ENCODE measurements at places on chromosomes 12 and 14.

DNA sequence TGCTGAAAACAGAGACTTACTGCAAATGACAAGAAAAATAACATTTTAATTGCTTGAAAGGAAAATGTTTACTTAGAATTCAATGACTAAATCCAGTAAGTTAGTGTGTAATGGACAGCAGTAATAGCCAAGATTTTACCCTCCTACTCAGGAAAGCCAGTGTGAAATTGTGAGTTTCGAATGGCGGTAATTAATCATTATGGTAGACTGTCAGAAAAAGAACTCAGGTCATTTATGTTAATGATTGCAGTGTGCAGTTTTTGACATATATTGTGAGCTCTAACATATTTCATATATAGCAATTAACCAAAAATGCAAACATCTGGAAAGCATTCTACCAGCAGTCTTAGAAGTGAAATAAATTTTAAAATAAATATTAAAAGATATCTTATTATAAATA is 60.3 kb downstream of the PDZRN4 start:
- no peak for DNase-seq

DNA sequence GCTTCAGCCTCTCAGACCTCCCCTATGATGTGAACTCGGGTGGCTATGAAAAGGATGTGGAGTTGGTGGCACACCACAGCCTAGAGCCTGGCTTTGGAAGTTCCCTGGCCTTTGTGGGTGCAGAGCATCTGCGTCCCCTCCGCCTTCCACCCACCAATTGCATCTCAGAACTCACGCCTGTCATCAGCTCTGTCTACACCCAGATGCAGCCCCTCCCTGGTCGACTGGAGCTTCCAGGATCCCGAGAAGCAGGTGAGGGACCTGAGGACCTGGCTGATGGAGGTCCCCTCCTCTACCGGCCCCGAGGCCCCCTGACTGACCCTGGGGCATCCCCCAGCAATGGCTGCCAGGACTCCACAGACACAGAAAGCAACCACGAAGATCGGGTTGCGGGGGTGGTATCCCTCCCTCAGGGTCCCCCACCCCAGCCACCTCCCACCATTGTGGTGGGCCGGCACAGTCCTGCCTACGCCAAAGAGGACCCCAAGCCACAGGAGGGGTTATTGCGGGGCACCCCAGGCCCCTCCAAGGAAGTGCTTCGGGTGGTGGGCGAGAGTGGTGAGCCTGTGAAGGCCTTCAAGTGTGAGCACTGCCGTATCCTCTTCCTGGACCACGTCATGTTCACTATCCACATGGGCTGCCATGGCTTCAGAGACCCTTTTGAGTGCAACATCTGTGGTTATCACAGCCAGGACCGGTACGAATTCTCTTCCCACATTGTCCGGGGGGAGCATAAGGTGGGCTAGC is 7.0 kb upstream of the RPS26 start:
- DNase-seq, result no peak

GRCh38 chr12:74424778-74425177 is 112.9 kb upstream of the ATXN7L3B start:
- no peak for DNase-seq

GRCh38 chr14:51084507-51084906 is 10.4 kb downstream of the TRIM9 start:
- DNase-seq, result no peak

- DNase-seq, result no peak
These were observed 104.6 kb downstream of the PTPRR start for GRCh38 chr12:70815971-70816391.

DNA sequence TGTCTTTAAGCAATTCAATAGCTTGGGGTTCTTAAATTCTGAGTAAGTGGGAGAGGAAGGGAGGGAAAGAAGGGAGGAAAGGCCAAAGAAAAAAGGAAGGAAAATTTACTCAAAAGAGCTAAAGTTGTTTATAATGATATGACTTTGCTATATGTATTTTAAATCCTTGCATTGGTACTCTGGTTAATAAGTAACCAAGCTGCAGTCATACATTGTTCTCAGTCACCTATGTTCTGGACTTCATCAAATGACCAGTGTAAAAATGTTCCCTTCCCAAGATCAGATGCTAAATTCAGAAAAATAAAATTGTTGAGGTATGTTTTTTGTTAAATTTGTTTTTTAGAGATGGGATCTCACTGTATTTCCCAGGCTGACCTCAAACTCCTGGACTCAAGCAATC is 259.9 kb upstream of the CPNE8 start:
- no peak for DNase-seq

- no peak for DNase-seq
These were observed 198.0 kb downstream of the FOXN3 start for GRCh38 chr14:89219051-89219450.

GRCh38 chr12:68536885-68537485 is 73.7 kb upstream of the RAP1B start:
- DNase-seq, result no peak

- no peak for DNase-seq
These were observed 3.8 kb downstream of the TMEM179 start for GRCh38 chr14:104600805-104601204.

- no peak for DNase-seq
These were observed 273.1 kb downstream of the CCDC91 start for GRCh38 chr12:28463396-28463795.

- no peak for DNase-seq
These were observed 154.8 kb upstream of the NEDD1 start for GRCh38 chr12:96752211-96752610.

- DNase-seq, result no peak
These were observed 38.3 kb downstream of the FNTB start for GRCh38 chr14:65024957-65025356.

- DNase-seq, result no peak
These were observed 199.7 kb upstream of the CPNE8 start for GRCh38 chr12:39105111-39105510.

DNA sequence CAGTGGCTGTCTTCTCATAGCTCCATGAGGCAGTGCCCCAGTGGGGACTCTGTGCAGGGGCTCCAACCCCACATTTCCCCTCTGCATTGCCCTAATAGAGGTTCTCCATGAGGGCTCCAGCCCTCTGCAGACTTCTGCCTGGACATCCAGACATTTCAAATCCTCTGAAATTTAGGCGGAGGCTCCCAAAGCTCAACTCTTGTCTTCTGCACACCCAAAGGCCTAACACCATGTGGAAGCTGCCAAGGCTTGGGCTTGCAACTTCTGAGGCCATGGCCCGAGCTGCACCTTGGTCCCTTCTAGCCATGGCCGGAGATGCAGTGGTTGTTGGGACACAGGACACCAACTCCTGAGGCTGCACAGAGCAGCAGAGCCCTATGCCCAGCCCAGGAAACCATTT is 20.5 kb upstream of the PPP2R5C start:
- no peak for DNase-seq

GRCh38 chr12:45626965-45627364 is 102.5 kb upstream of the ARID2 start:
- DNase-seq, result no peak

DNA sequence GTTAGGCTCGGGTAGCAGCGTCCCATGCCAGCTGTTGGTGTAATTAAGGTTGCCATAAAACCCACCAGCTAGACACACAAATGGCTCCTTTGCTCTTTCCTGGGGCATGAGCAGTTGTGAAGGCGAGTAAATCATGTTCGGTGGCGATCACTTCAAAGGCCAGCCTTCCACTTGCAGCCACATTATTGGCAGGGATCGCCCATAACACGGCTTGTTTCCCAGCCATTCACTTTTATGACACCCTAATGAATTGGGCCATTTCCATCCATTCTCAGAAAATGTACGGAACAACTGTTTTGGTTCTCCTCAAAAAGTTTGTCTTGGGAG is 63.4 kb downstream of the BEGAIN start:
- no peak for DNase-seq

GRCh38 chr14:76984297-76984696 is 44.2 kb downstream of the IRF2BPL start:
- no peak for DNase-seq

GRCh38 chr14:104981699-104982541 is 3.7 kb upstream of the CLBA1 start:
- DNase-seq, result no peak

DNA sequence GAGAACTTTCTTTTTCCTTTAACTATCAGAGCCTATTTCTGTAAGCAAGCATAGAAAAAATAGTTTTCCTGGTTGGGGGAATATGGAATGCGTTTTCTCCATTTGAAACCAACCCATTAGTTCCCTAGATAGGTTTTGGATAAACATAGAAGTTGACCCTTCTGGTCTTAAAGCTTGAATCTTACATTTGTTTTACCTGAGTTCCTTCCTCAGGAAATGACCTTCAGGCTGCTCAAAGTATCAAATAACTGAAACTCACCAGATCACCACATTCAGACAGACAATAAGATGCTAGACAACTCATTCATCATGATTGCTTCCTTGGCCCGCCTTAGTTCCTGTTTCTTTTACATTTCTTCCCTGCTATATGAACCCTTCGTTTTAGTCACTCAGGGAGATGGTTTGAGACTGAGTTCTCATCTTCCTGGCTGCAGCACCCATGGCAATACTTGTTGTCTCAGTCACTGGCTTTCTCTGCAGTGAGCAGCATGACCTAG is 52.2 kb downstream of the LRP6 start:
- DNase-seq, result no peak

- peak; percentile 76 for DNase-seq
These were observed 5.7 kb downstream of the SHMT2 start for GRCh38 chr12:57235017-57235727.

DNA sequence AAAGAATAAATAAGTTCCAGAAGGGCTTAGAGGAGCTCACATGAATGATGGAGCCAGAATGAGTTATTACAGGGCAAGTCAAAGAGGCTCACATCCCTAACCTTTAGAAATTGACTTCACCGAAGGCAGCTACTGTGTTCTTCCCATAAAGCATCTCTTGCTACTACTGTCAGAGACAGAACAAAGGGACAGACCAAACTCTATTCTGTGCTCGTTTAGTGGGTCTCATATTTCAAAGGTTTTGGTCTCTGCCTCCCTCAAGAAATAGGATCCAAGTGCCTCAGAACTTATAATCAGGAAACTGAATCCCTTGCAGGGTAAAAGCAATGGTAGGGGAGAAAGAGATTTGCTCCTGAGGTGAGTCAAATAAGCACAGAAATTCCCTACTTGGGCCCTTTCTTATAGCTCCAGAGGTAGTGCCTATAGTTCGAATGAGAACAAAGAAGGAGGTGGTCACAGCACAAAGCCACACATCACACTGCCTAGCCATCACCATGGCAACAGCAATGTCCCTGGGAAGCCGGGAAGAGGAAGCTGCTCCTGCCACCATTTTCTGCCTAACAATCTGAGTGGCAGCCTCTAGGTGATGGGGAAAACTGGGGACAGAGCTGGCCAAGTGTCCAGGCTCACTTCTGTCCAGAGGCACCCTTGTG is 294.9 kb downstream of the FOXN3 start:
- peak; percentile 37 for DNase-seq

GRCh38 chr12:48390026-48390425 is 39.3 kb upstream of the ZNF641 start:
- no peak for DNase-seq

DNA sequence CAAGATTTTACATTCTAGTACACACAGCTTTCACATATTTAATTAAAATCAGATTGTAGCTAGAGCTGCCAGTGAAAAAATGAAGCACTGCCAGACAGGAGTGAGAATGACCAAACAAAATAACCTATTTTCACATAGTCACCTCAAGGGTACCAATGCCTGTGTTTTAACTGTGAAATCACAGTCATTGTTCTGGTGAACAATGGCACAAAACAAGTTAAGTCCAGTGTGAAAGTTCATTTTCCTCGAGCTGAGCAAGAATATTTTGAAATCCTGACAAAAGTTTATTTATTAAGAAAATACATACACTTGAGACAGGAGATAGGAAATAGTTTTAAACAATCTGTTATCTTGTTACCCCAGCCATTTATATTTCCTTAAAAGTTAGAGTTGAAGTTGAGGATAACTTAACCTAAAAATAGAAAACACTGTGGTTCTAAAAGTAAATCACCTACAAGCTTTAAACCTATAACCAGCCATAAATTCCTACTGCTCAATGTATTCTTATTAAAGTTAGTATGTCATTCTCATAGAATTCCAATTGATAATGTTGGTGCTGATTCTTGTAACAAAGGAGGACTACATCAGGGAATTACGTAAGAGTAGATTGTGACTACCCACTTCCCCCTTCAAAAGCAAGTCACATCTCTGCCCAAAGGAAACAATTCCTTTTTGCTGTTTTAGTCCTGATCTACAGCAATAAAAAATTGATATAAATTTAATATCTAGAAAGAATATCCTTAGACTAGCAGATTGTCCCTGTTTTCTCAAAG is 15.9 kb downstream of the DENND5B start:
- DNase-seq, result no peak

DNA sequence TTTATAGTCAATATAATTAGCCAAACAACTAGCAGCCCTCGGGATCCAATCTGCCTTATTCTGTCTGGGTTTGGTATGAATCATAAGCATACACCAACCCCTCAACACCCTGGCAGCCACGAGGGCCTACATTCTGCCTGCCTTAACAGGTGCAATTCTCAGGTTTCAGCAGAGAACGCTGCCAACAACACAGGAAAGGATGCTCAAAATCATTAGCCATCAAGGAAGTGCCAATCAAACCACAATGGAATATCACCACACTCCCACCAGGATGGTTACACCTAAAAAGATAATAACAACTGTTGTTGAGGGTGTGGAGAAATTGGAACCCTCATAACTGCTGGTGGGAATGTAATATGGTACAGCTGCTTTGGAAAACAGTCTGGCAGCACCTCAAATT is 122.8 kb downstream of the TTC7B start:
- peak; percentile 81 for DNase-seq

- DNase-seq, result no peak
These were observed 117.1 kb downstream of the KICS2 start for GRCh38 chr12:64105026-64105425.

DNA sequence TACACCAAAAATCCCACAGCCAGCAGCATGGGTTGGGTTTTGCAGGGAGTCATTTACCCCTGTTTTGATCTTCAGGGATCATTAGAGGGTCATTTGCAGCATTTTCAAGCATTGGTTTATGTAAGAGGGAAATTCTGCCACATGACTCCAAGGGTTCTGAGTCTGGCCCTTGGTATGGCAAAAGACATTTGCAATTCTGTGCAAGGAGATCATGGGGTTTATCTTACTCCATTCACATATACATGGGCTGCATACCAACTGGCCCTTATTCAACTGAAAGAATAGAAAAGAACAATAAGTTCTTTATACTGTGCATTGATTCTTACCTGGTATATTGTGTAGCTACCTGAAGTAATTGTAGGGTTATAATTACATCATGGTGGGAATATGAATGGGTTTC is 13.7 kb downstream of the SIX4 start:
- DNase-seq, result no peak

- no peak for DNase-seq
These were observed 13.3 kb upstream of the GRIP1 start for GRCh38 chr12:66692170-66692569.

DNA sequence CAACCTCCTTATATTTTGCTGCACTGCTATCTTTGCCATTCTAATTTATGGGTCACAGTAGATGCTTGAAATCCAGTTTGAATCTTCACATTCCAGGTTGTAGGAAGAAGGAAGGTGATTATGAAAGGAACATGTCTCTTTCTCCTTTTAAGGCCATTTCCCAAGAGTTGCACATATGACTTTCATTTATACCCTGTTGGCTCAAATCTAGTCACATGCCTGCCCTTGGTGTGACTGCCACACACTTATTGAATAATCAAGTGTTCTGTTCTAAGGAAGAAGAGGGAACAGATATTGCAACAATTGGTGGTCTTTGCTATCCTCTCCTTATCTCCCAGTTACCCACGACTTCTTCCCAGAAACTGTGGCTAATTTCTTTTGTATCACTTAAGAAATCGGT is 404.3 kb downstream of the TMEM117 start:
- DNase-seq, result no peak

GRCh38 chr12:14403711-14404196 is 38.3 kb downstream of the ATF7IP start:
- peak; percentile 78 for DNase-seq

GRCh38 chr14:64422756-64423155 is 34.6 kb downstream of the MTHFD1 start:
- DNase-seq, result no peak
